8988T (cell line): ENCODE measurements at places on chromosomes 4 and X.
A peak's percentile ranks its signal among the peaks of the same experiment; 100 is the strongest.

- DNase-seq = no peak
Observed at GRCh38 chrX:155048977-155049619, 21.8 kb downstream of the CMC4 start.

GRCh38 chrX:9327747-9328145 lies 137.1 kb upstream of the TBL1X start:
- no peak for DNase-seq

GRCh38 chr4:133812954-133813353 lies 388.6 kb downstream of the PABPC4L start:
- no peak for DNase-seq

GRCh38 chr4:3791256-3791655 lies 25.1 kb downstream of the ADRA2C start:
- no peak for DNase-seq

- no peak for DNase-seq
Observed at GRCh38 chr4:16411501-16412085, 185.3 kb upstream of the TAPT1 start.

GRCh38 chr4:82481506-82481840 lies 51.1 kb downstream of the ENOPH1 start:
- DNase-seq = no peak

DNA sequence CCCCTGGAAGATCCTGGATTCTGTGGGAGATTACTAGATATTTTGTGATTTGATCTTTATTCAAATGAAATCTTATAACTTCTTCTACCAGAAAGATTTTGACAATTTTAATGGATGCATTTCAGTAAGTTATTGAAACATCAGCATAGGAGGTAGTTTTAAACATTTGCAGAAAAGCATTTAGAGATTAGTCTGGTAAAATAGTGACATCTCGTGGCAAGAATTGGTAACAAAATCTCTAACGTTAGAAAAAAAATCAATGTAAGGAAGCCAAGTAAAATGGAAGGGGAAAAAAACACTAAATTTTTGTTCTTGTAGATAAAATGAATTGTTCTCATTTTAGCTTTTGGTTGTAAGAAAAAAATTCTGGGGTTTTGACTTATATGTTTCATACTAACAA lies 73.3 kb downstream of the TASL start:
- no peak for DNase-seq

- DNase-seq = no peak
Observed at GRCh38 chr4:168019019-168019651, 73.2 kb upstream of the ANXA10 start.

GRCh38 chrX:103170216-103170615 lies 44.7 kb upstream of the BEX4 start:
- no peak for DNase-seq

DNA sequence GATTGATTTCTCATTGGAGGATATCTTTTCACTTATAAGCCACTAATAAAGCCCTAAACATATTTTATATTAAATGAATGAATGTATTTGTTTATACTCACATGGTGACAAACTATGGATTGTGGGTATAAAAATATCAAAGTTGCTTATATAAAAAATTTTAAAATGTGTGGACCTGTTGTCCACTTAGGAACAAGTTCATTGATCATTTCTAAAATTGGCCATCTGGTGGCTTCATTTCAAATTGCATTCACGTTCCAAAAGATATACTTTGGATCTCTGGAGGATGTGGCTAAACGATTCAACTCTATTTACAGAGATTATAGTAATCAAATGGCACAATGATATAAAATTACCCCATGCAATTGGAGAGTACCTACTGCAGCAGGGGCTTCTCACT lies 32.5 kb downstream of the FSTL5 start:
- no peak for DNase-seq

DNA sequence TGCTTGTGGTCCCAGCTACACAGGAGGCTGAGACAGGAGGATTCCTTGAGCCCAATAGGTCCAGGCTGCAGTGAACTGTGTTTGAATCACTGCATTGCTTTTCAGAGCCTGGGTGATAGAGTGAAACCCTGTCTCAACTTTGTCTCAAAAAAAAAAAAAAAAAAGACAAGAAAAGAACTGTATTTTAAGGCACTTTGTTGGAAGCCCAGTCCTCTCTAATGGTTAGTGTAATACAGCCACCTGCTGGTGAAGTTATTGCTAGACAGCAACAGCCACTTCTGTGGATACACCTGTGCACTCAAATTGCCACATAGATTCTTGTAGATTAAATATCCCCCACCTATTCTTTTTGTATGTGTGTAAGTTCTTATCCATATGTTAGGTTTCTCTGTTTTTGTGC lies 10.1 kb upstream of the FGG start:
- DNase-seq = peak; percentile 18
